PC-9 (cell line): ENCODE measurements at places on chromosomes 12 and 14. TPM values are rescaled to one million over a fixed set of nuclear protein-coding genes. Genes with fewer than 3 reads are reported as not detected.

DNA sequence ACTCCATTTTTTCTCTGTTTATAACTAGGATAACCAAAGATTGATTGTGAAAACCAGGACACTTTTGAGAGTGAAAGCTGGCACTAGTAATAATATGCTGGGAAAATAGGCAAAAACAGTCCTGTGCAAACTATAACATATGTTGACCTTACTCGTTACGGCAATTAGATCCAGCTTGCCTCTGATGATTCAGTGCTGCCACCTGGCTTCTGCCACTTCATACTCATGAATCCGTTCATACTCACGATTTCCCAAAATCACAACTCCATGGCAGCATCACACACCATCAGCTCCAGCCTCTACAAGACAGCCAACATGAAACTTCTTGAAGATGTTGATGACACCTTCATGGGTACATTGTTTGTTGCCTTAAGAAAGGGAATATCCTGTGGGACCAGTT is 49.1 kb upstream of the CAND1 start:
- H3K4me3 ChIP-seq: no peak overlapping the region
- no peaks in the 10 kb centered on the region for H3K27me3 ChIP-seq
- H3K27ac ChIP-seq: no peak overlapping the region
- H3K36me3 ChIP-seq: no peaks in the 10 kb centered on the region
- no peaks in the 10 kb centered on the region for H3K4me1 ChIP-seq

The MYO1H gene
- total RNA-seq: not detected in 2 replicates

The SOAT2 gene
- total RNA-seq: 0.70 and 0.79 TPM in 2 replicates

The KRT3 gene
- total RNA-seq: 0.24 and 0.73 TPM in 2 replicates

The NINJ2 gene
- total RNA-seq: 18.5 and 19.3 TPM in 2 replicates

The SERPINA5 gene
- not detected in 2 replicates for total RNA-seq

The CSRP2 gene
- 4.1 and 4.5 TPM in 2 replicates for total RNA-seq

The KRT8 gene
- total RNA-seq: 2,689 and 2,962 TPM in 2 replicates

The PPP4R4 gene
- not detected in 2 replicates for total RNA-seq

The NPC2 gene
- total RNA-seq: 1,010 and 1,208 TPM in 2 replicates

- no peak overlapping the region for H3K4me3 ChIP-seq
- no peak overlapping the region for H3K27ac ChIP-seq
- no peaks in the 10 kb centered on the region for H3K4me1 ChIP-seq
- no peaks in the 10 kb centered on the region for H3K36me3 ChIP-seq
- peaks cover 68% of the 10 kb centered on the region for H3K27me3 ChIP-seq
Measured at GRCh38 chr12:130656411-130656810, 59.7 kb downstream of the RIMBP2 start.
